Right lobe of liver (tissue), 6 donors: ENCODE measurements at places on chromosomes 3 and 15.

DNA sequence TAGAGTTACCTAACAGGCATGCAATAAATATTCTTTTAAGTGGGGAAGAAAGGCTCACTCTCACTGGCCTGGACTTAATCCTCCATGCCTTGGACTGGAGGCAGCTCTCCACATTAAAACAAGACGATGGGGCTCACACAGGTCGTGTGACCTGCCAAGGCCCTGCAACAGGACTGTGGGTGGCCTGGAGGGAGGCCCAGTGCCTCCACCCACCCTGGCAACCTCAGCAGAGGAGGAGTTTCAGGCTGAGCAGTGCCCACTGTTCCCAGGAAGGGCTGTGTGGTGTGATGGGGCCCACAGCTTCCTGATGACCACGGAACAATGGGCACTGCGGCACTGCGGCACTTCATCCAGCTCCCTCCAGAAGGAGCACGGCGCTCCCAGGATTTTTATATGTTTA is 5.5 kb downstream of the UROC1 start:
- no peak overlapping the region for H3K4me3 ChIP-seq
- peak; percentile 47 for DNase-seq
- H3K36me3 ChIP-seq: no peaks in the 10 kb centered on the region
- no peak overlapping the region for H3K27ac ChIP-seq
- H3K4me1 ChIP-seq: no peaks in the 10 kb centered on the region
- no peaks in the 10 kb centered on the region for H3K27me3 ChIP-seq

- H3K36me3 ChIP-seq: no peaks in the 10 kb centered on the region
- no peaks in the 10 kb centered on the region for H3K4me1 ChIP-seq
- peak overlapping the region; percentile 52 for H3K27ac ChIP-seq
- DNase-seq: peak; percentile 89
- no peaks in the 10 kb centered on the region for H3K27me3 ChIP-seq
Measured at GRCh38 chr15:75723847-75724660, 11.4 kb upstream of the CSPG4 start.

DNA sequence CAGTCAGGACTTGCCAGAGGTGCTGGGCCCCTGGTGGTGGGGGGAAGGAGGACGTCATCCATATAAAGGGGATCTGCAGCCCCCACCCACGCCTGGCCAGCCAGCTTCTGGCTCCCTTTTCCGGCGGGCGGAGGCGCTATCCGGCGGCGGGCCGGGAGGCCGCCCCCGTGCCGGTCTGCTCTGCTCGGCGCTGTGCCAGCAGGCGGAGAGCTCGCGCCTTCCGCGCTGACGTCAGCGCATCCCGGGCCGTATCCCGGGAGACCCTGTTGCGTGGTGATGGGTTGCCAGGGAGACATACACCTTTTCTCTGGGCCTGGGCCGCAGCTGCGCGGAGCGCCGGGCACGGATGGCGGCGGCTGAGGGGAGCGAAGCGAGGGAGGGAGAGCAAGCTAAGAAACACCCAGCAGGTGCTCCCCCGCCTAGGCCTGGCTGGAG is 1.1 kb downstream of the FAM131A start:
- H3K36me3 ChIP-seq: peaks cover 4% of the 10 kb centered on the region
- peaks cover 6% of the 10 kb centered on the region for H3K4me1 ChIP-seq
- H3K4me3 ChIP-seq: no peak overlapping the region
- DNase-seq: no peak
- H3K27me3 ChIP-seq: no peaks in the 10 kb centered on the region
- H3K27ac ChIP-seq: peak overlapping the region; percentile 26

- H3K27me3 ChIP-seq: no peaks in the 10 kb centered on the region
- no peak for DNase-seq
Measured at GRCh38 chr3:159881828-159882309, 106.8 kb upstream of the IL12A start.

DNA sequence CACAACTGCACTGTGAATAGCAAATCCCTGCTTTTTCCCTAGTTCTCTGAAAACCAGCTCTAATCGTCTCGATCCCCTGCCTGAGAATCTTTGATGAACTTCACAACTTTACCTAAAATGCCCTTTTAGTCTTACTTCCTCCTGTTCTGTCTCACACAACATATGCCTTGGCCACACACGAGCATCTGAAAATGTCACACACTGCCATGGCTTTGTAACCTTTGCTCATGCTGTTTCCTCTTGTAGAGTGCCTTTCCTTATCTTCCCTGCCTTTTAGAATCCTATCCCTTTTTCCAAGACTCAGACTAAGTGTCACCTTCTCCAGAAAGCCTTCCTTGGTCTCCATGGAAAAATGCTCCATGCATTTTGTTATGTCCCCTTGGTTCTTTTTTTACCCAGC is 71.4 kb upstream of the HACD2 start:
- no peak for DNase-seq
- no peak overlapping the region for H3K27ac ChIP-seq
- no peaks in the 10 kb centered on the region for H3K4me1 ChIP-seq
- peaks cover 7% of the 10 kb centered on the region for H3K36me3 ChIP-seq
- H3K27me3 ChIP-seq: no peaks in the 10 kb centered on the region

GRCh38 chr15:90774731-90775514 is 57.8 kb downstream of the BLM start:
- no peak for DNase-seq
- H3K4me1 ChIP-seq: no peaks in the 10 kb centered on the region
- H3K27me3 ChIP-seq: no peaks in the 10 kb centered on the region
- no peak overlapping the region for H3K4me3 ChIP-seq

GRCh38 chr15:56735589-56735988 is 2.3 kb upstream of the ZNF280D start:
- H3K4me3 ChIP-seq: no peak overlapping the region
- no peak overlapping the region for H3K27ac ChIP-seq
- no peaks in the 10 kb centered on the region for H3K36me3 ChIP-seq
- no peaks in the 10 kb centered on the region for H3K27me3 ChIP-seq

DNA sequence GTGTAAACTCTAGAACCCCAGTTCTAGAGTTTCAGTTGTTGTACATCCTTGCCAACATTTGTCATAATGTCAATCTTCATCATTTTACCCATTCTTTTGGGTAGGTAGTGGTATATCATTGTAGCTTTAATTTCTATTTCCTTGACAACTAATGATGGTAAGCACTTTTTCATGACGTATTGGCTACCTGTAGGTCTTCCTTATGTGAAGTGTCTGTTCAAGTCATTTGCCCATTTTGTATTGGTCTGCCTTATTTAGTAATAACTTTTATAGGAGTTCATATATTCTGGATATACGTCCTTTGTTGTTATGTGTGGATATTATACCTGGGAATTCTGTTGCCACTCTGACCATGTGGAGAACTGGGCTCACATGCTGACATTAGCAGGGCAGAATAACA is 73.8 kb upstream of the ACTC1 start:
- no peaks in the 10 kb centered on the region for H3K27me3 ChIP-seq
- H3K36me3 ChIP-seq: peaks cover 31% of the 10 kb centered on the region
- no peaks in the 10 kb centered on the region for H3K4me1 ChIP-seq

GRCh38 chr3:168984872-168985271 is 678.6 kb downstream of the MECOM start:
- no peak overlapping the region for H3K27ac ChIP-seq
- DNase-seq: no peak
- H3K27me3 ChIP-seq: no peaks in the 10 kb centered on the region
- no peaks in the 10 kb centered on the region for H3K36me3 ChIP-seq
- no peaks in the 10 kb centered on the region for H3K4me1 ChIP-seq

DNA sequence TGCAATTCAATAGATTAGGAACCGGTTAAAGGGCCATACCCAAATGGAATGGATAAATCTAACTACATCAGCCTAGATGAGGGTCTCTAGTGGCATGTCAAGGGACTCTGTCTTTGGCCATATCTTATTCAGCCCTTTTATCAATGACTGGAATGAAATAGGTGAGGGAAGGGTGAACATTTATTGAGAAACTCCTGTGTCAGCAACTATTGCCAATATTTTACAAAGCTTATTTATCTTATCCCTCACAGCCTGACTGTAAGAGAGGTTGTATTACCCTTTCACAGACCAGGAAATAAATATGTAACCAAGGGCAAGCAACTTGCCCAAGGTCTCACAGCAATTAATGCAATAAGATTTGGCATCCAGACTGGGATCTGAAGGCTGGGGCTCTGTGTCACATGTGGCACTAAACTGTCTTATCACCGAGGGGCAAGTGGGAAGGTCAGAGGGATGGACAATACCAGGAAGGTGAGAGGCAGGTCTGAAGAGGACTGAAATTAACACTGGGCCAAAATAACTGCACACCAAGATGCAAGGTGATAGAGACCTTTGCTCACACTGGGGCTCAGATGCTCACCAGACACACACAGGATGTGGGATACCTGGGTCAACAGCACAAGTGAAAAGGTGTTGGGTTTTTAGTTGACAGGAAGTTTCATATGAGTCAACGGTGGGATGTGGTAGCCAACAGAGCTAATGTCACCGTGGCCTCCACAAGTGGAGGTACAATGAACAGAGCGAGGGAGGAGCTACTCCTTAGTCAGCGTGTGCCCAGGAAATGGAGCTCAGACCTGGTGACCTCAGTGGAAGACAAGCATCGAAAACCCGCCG is 261.3 kb downstream of the RPLP1 start:
- H3K27ac ChIP-seq: no peak overlapping the region
- no peak overlapping the region for H3K4me3 ChIP-seq
- DNase-seq: no peak
- H3K27me3 ChIP-seq: no peaks in the 10 kb centered on the region
- H3K36me3 ChIP-seq: no peaks in the 10 kb centered on the region

- no peaks in the 10 kb centered on the region for H3K36me3 ChIP-seq
- peak overlapping the region; percentile 5 for H3K27ac ChIP-seq
- H3K27me3 ChIP-seq: no peaks in the 10 kb centered on the region
- peaks cover 8% of the 10 kb centered on the region for H3K4me1 ChIP-seq
- H3K4me3 ChIP-seq: no peak overlapping the region
- no peak for DNase-seq
Measured at GRCh38 chr3:111980716-111981456, 2.1 kb downstream of the ABHD10 start.

GRCh38 chr15:70491201-70491621 is 272.1 kb downstream of the UACA start:
- no peaks in the 10 kb centered on the region for H3K36me3 ChIP-seq
- H3K27ac ChIP-seq: no peak overlapping the region
- DNase-seq: no peak
- no peak overlapping the region for H3K4me3 ChIP-seq

DNA sequence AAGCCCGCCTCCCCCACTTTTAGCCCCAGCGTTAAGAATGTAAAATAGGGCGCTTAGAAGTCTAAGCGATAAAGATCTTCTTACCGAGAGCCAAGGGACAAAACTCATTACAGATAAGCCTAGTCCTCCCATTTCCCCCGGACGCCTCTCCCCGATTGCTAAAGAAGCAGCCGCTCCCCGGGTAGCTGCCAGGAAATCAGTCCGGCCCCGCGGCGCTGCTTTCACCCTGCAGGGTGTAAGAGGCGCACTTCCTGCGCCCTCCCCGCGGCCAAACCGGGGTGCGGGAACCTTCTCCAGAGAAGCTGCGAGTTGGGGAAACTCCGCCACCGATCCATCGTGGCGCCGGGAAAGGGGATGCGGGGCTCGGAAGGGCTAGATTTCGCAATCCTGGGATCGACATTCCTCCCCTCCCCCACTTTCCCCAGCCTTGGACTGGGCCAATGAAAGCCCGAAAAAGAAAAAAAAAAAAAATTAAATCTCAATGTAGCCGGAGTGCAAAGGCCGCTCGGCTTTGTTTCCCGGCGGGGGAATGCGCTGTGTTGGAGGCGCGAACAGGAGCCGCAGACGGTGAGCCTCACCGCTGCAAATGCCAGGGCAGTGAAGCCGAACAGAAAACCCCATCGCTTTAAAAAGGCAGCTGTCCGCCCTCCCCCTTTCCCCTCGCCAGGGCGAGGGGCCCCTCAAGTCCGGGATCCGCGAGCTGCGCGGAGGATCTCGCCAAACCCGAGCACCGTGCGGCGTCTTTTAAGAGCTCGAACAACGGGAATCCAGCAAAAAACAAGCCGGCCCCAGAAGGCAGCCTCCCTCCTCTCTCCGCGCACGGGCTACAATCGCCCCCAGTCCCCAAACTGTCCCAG is 626 bp upstream of the PTPRG start:
- H3K27ac ChIP-seq: peak overlapping the region; percentile 77
- no peaks in the 10 kb centered on the region for H3K36me3 ChIP-seq
- DNase-seq: peak; percentile 89
- no peaks in the 10 kb centered on the region for H3K4me1 ChIP-seq

DNA sequence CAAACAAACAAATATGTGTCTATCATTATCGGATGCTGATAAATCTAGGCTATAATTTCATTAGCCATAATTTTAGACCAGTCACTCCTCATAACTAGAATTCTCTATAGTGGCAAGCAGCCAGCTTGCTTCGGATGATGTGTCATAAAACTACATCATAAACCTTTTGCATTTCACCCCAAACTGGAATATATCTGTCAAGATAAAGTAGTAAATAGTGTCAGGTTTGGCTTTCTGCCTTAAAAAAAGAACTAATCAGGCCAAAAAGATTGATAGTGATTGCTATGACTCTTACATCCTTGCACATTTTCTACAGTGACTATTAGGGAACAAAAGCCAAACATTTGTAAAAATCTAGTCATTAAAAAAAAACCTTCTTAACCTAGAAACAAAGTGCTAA is 51.0 kb downstream of the DPPA2 start:
- H3K27ac ChIP-seq: no peak overlapping the region
- H3K36me3 ChIP-seq: no peaks in the 10 kb centered on the region
- no peaks in the 10 kb centered on the region for H3K27me3 ChIP-seq
- no peaks in the 10 kb centered on the region for H3K4me1 ChIP-seq

GRCh38 chr3:66038384-66038725 is 363 bp downstream of the MAGI1 start:
- H3K4me1 ChIP-seq: no peaks in the 10 kb centered on the region
- H3K27ac ChIP-seq: peak overlapping the region; percentile 96
- H3K4me3 ChIP-seq: peak overlapping the region; percentile 87
- DNase-seq: peak; percentile 59

DNA sequence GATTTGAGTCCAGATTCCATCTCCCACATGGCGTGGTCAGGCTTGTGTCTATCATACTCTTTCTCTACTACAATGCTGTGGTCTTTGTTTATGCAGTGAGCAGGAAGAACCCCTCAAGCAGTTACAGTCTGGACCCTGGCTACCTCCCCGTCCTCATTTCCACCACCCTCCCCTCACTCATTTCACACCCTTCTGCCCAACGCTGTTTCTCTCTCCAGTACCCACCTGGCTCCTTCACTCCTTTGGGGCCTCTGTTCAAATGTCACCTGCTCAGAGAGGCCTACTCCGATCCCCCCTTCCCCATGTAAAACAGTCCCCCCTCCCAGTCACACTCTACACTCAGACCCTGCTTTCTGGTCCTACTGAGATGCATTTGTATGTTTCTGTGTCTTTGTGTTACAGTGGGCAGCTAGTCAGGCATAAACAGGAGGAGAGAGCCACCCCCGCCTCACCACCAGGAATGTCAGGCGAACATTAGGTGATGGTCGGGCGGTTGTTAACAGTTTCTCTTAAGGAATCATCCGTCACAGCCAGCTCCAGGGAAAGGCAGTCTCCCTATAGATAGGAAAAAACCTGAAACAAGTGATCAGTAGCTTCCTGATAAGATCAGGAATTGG is 53.7 kb upstream of the CA12 start:
- no peak overlapping the region for H3K27ac ChIP-seq
- H3K4me1 ChIP-seq: peaks cover 6% of the 10 kb centered on the region
- H3K4me3 ChIP-seq: no peak overlapping the region
- no peaks in the 10 kb centered on the region for H3K36me3 ChIP-seq

GRCh38 chr3:11085093-11085840 is 69.0 kb upstream of the HRH1 start:
- no peaks in the 10 kb centered on the region for H3K36me3 ChIP-seq
- H3K4me3 ChIP-seq: no peak overlapping the region
- no peak for DNase-seq
- H3K27me3 ChIP-seq: no peaks in the 10 kb centered on the region

GRCh38 chr3:112822064-112823055 is 24.3 kb downstream of the CD200R1L start:
- DNase-seq: no peak
- no peak overlapping the region for H3K27ac ChIP-seq
- H3K4me3 ChIP-seq: no peak overlapping the region
- no peaks in the 10 kb centered on the region for H3K4me1 ChIP-seq
- no peaks in the 10 kb centered on the region for H3K27me3 ChIP-seq
- no peaks in the 10 kb centered on the region for H3K36me3 ChIP-seq
